ENCODE measurements at places on chromosomes 7 and 10.

- no peak for DNase-seq
These were observed 20.3 kb upstream of the SAMD8 start for GRCh38 chr10:75091146-75091545.

- DNase-seq, result no peak
These were observed 3.7 kb downstream of the NPFFR1 start for GRCh38 chr10:70280099-70280498.

GRCh38 chr10:104642658-104643302, 1.7 kb downstream of the SORCS3 start:
- peak; percentile 96 for DNase-seq

DNA sequence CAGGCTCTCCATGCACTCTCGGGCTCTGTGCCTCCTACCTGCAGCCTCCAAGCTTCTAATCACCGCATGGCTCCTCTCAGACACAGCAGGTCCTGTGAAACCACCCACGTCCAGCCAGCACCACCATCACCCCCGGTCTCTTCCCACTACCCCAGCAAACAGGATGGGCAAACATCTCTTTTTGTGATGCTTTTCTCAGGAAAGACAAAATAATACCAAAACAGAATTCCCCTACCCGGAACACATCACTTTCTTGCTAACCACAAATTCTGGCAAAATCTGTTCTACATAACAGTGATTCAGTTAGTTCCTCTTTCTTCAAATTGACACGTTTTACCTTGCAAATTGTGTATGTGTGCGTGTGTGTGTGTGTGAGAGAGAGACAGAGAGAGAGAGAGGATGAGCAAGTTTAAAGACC, 6.5 kb downstream of the SNX8 start:
- DNase-seq, result no peak

DNA sequence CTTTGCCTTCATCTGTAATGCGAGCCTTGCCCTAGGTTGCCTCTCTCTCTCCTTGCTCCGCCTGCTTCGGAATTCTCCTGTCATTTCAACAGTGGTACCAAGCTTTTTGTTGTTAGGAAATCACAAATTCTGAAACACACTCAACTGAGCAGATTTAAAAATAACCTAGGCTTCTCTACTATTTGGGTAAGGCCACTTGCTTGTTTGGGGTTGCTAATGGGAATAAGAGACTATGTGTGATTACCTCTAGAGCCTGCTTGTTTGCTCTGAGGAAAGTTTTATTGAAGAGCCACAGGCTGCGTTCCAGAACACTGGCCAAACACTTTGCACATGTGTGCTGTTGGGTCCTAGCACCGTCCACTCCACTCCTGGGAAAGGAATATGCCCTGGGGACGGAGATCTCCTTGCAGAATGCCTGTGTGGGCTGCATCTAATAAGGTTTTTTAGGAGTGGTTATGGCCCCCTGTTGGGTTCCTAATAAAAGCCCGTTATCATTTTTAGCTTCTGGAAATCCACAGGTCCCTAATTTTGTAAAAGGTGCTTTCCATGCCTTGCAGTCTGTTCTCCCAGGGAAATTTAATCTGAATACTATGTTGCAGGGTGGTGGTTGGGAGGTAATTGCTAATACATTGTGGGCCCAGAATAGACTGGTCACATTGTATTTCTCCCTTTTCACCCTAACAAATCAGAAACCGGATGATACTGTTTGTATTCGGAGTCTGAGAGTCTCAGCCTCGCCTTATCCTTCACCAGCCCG, 68.7 kb upstream of the KLF6 start:
- DNase-seq, result no peak

GRCh38 chr7:96992192-96993005, 13.0 kb upstream of the DLX6 start:
- DNase-seq, result no peak

DNA sequence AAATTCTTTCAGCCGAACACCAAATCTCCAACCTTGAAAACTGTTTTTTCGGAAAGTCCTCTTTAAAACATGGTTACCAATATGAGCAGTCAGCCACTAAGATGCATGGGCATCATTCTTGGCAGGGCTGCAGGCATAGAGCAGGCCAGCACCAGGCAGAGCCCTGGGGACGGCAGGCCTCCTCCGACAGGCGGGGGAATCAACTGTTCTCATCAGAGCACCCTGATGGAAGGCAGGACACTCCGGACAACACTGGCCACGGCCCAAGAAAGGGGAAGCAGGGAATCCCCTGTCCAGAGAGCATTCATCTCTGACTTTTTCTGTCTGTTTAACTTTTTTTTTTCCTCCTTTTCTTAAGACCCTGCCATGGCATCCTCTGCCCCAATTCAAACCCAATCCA, 1.4 kb upstream of the NOS3 start:
- DNase-seq, result no peak

DNA sequence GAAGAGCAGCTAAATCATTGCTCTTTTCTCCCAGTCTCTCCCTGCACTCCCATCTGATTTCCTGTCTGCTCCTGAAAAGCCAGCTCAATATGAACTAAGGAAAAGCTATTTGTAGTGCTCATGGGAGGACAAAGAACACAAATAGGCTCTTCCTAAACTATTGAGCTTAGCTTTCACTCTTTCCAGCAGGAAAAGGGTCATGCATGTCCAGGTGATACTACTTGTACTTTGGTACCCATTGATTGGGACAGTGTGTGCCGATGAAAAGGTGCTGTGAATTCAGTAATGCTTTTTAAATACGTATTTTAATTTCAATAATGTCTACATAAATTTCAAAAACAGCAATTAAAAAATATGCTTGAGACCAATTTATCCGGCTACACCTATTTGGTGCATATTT, 37.5 kb upstream of the ATXN7L1 start:
- no peak for DNase-seq

DNA sequence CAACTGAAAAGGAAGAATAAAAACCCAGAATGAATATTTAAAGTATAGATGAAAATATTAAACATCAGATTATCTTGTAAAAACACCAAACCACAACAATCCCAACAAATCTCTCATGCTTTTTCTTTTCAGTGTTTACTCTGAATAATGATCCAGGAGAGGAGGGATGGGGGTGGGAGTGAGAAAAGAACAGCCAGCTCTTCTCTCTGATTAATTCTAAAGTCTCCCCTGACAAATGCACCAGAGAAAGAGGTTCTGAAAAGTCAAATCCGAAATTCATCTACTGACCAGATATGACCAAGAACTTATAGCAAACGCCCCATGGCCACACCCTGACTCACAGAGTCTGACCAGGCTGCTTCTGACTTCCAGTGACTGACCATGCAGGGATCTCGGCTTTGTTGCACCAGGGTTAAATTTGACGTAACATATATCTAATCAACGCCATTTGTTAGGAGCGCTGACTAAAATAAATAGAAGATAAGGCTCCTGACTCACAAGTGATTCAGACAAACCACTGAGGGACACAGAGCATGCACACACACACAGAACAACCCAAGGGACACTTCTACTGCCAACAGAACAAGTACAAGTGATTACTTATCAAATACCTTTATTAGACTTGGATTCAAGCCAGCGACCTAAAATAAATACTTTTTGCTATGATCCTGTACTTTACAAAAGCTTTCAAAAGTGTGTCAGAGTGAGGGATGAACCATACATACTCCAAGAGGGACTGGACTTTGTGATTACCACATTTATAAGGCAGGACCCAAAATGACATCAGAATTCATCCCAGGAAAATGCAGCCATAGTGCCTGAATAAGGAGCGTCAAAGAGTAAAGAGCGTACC, 9.3 kb upstream of the SPOCK2 start:
- no peak for DNase-seq

- DNase-seq, result no peak
These were observed 170.2 kb downstream of the AKR1D1 start for GRCh38 chr7:138246428-138246827.

DNA sequence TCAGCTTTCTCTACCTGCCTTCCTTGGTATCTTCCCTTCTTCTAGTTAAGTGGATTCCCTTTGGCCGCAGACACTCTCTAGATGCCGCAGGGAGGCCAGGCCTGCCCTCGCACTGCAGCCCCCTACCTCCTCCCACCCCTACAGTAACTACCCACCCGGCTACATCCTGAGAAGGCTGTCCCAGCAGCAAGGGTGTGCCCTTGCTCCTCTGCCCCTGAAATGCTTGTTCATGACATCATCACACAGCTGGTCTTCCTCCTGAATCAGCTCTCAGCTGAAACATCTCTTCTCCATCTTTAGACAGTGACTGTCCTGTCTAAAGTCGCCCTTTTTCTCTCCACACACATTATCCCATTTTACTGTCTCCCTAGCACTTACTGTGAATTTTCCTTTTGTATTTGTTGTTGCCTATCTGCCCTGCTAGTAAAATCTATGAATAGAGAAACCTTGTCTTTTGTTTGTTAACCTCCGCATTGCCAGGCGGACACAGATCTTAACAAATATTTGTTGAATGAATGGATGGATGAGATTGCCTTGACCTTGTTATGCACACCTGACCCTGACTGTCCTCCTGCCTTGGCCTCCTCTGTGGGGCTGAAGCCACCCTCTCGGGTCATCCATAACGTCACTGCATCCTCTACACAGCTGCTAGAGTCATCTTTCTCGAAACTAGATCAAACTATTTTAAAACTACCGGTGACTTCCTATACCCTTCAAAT, 108.9 kb upstream of the GATA3 start:
- no peak for DNase-seq

GRCh38 chr10:37563107-37563714, 294.2 kb downstream of the ZNF248 start:
- DNase-seq, result no peak

- no peak for DNase-seq
These were observed 37.4 kb upstream of the CFAP46 start for GRCh38 chr10:132979491-132980425.

- DNase-seq, result no peak
These were observed 63.2 kb upstream of the EXOC6 start for GRCh38 chr10:92785118-92785517.

DNA sequence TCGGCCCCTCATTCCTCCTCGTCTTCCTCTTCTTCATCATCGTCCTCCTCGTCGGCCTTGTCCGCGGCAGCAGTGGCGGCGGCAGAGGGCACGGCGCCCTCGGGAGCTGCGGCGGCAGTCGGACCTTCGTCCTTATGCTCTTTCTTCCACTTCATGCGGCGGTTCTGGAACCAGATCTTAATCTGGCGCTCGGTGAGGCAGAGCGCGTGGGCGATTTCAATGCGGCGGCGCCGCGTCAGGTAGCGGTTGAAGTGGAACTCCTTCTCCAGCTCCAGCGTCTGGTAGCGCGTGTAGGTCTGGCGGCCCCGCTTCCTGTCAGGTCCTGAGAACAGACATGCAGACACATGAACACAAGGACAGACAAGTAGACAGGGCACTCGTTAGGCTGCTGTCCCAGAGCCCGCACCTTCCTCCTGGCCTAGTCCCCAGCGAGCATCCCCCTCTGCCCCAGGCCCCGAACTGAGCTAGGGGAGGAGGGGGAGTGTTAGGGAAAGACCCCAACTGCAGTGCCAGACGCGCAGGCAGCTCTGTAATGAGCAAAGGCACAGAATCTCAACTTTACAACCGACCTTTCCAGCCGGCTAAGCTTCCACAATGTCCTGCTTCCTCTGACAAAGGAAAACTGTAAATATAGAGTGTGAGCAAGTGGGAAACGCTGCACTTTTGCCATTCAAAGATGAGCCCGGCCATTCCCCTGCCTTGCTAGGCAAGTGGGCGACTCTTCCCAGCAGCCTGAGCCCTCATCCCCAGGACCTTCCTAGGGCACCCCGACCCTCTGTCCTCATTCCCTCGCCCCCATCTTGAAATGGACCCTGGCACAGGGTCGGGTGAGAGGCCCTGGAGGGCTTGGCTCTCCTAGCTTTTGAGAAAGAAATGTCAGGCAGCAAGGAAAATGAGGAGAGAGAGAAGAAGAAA, 1.3 kb downstream of the HOXA7 start:
- no peak for DNase-seq

DNA sequence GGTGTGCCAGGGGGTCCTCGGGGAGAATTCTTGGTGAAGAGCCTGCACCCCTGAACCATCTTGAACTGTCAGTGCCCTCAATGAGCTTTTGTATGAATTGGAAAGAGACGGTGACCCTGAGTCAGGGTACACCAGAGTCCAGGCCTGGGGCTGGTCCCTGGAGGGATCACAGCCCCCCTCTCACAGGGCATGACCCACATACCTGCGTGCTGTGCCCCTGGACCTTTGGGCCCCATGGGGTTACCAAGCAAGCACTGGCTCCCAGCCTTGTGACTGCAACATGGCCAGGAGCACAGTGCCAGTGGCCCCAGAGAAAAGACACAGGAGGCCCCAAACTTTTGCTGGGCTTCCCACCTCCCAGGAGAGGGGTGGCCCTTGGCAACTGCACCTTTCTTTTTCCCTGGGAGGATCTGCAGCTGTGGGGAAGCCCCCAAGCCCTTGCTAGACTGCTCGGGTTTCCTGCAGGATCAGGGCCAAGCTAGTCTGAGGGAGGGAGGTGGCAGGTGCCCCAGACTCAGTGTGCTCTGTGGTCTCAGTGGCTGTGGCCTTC, 153.5 kb downstream of the ZNF248 start:
- DNase-seq, result no peak

- DNase-seq, result no peak
These were observed 106.0 kb downstream of the BMS1 start for GRCh38 chr10:42888504-42889095.

DNA sequence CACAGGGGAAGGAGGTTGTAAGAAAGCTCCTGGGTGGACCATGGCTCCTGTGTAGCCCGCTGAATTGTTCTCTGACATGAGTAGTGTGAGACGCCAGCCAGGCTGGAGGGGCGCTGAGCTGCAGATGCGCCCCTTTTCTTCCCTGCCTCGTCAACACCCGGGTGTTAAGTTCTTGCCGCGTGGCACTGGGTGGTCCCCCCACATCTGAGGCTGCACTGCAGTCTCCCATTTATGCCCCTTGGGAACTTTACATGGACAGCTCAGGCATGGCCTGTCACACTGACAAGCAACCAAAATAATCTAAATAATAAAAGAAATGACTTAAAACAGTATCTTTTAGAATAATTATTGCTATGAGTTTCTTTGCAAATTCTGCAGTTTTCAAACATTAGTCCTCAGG, 34.6 kb upstream of the HSPA12A start:
- no peak for DNase-seq
